ENCODE measurements at places on chromosomes 6 and 20.

DNA sequence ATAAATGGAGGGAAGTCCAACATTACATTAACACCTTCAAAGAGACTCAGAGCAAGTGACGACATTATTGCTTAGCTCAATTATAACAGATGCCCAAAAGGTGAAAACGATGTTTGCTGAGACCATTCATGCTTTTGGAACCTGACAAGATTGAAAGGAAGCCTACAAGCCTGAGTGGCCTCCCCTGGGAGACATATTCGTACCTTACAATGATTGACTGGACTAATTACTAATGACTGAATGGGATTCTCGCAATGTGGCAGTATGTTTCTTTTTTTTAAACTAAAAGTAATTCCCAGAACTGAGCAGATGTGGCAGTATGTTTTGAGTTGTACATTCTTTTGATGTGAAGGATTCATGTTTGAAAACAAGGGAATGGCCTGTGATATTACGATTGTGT lies 49.9 kb downstream of the VEGFA start:
- DNase-seq: no peak

DNA sequence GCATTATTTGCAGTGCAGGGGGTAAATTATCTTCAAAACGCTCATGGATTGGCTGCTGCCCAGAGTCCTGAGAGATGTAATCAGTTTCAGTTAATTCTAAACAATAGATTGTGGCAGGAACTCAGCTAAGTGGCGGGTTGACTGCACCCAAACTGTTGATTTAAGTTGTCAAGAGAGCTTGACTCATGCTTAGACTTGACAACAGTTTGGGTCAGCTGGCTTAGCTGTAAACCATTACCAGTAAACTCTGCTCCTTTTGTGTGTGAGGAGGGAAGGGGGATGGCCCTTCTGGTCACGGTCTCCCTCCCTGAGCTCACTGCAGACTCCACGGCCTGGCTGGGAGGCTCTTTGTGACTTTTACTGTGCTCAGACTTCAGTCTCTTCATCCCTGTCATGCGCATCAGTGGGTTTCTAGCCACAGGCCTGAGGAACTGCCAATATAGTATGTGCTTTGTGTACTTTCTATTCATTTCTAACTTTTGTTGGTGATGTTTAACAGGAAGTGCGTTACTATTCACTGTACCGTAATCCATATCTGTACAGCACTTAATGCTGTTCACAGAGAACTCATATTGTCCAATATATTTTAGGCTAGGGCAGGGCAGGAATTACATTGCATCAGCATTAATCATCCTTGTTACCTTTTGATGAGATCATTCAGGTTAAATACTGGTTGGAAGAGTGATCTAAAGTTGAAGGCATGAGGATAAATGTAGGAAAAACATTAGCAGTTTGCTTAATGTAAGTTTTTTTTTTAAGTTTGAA lies 488.3 kb downstream of the CDKAL1 start:
- DNase-seq: no peak

- DNase-seq: no peak
Measured at GRCh38 chr6:11780097-11780428, 1.5 kb upstream of the ADTRP start.

- DNase-seq: no peak
Measured at GRCh38 chr6:17182961-17183360, 81.1 kb downstream of the STMND1 start.

All from activated CD4-positive, alpha-beta T cell treated with anti-CD3 and anti-CD28 coated beads for 48 hours (primary cell).